ENCODE measurements at places on chromosomes 16 and 17. TPM values are rescaled to one million over a fixed set of nuclear protein-coding genes. Genes with fewer than 3 reads are reported as not detected.

DNA sequence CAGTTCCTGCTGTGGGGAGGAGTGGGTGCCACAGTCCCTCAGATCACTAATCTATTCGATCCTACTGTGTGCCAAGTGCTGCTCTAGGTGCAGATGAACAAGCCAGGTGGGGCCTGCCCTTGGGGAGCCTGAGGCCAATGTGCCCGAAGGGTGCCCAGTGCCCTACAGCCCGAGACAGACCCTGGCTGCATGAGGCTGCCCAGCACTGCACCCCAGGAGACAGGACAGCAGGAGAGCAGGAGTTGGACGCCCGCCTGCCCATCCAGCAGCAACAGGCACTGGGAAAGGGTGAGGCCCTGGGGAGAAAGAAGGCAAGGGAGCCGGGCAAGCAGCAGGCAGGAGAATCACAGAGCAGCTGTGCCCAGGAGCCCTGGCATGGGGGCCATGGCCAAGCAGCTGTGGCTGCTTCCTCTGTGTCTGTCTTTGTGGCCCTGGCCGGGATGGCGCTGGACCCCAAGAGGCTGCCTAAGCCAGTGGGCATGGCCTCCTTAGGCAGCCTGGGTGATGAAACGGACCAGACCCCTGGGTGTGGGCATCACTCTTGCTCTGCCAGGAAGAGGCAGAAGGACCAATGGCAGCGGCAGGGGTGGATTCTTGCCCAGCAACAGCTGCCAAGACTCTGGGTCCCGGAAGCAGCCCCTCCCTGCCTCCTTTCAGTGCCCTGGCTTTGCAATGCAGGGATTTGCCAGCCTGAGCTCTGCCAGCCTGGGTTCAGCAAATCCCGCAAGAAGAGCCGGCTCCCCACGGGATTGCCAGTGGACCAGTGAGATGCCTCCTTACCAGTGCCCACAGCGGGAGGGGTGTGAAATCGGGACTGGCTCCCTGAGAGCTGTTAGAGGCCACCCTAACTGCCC is 179.6 kb upstream of the TNRC6C start:
- no peak for DNase-seq

DNA sequence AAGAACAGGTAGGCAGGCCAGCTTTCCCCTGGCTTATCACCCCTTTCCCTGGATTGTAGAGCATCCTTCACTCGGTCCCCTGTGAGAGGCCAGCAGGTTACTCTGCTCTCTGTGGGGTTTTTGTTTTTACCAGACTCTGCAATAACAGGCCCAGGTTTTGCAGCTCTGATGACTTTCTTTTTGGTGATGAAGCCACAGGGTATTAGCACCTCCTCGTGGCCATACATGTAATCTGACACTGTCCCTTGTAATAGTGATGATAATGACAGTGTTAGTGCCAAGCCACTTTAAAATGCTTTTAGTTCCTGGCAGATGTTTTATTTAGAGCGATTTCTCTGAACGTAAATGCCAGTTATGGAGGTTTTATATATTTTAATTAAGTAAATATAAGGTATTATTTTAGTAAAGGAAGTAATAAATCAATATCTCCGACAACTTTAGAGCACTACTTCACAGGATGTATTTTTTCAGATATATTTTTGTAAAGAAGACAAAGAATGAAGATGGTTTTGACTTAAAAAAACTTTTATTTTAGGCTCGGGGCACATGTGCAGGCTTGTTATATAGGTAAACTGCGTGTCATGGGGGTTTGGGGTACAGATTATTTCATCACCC is 38.0 kb upstream of the CPHXL start:
- DNase-seq: peak; percentile 70

GRCh38 chr17:82840431-82840831 is 609 bp upstream of the ZNF750 start:
- no peak for DNase-seq

GRCh38 chr16:89371968-89372634 is 118.3 kb downstream of the ANKRD11 start:
- no peak for DNase-seq

BCAS3 gene
- 7.2 TPM for total RNA-seq
